ENCODE measurements at places on chromosomes 6 and 20. TPM values are rescaled to one million over a fixed set of nuclear protein-coding genes. Genes with fewer than 3 reads are reported as not detected.

- DNase-seq: no peak
Measured at GRCh38 chr20:44830995-44831394, 20.6 kb upstream of the RIMS4 start.

GRCh38 chr6:159899994-159900745 is 9.4 kb downstream of the MAS1 start:
- DNase-seq: peak; percentile 8

DNA sequence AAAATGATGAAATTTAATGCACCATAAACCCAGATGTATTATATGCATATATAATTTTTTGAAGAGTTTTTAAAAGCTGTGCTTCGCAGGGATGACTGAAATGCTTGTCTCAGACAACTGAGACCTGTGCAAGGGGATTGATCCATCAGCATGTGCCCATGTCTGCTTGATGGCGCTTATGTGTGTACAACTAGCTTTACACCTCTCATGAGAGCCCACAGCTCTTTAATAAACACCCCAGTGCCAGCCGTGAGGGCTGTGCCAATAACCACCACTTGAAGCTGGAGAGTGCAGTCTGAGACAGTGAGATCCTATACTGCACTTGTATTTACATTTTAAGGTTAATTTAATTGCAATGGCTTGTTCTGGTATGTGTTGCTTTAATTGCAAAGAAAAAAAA is 225.5 kb downstream of the BCKDHB start:
- DNase-seq: no peak

DNA sequence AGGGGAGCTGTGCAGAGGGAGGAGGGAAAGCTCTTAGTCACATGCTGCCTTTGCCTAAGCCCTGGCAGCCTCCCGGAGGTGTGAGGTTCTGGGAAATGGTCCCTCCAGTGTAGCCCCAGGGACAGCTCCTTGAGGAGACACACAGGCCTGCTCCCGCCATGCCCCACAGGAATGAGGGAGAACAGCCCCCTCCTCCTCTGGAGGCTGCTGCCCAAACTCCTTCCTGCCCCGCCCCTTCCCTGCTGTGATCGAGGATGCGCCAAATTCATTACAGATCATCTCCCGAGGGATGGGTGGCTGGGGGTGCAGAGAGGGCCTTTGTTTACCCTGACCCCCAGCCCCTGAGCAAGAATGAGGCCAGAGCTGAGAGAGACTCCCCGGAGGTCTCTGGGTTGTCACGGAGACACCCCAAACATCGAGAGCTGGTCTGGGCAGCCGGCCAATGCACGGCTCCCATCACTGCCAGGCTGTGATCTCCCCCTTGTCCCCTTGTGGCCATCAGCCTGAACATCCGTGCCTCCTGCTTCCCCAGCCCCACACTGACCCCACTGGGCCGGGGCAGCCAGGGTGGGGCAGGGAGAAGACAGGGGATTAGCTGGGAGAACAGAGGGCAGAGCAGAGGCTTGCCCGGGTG is 8.4 kb downstream of the CYP21A2 start:
- no peak for DNase-seq

GRCh38 chr20:50077818-50078601 is 34.9 kb downstream of the UBE2V1 start:
- DNase-seq: no peak

- DNase-seq: no peak
Measured at GRCh38 chr6:87382861-87383260, 24.9 kb upstream of the CFAP206 start.

GRCh38 chr6:18693881-18694280 is 306.7 kb downstream of the RNF144B start:
- DNase-seq: no peak

DNA sequence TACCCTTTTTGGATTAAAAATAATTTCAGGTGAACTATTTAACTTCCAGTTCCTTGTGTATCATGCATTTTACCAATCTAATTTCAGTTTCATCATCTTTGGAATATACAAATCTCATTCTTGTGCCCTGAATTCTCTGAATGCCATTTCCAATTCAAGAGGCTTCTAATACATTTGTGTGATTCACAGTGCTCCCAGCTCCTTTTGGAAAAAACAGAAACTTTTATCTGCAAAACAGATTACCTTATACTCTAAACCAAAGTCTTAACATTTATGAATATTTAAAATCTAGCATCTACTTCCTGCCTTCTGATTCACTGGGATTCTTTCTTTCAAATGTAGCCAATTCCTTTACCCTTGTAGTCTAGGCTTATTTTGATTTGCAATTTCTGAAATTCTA is 11.1 kb upstream of the PEX7 start:
- DNase-seq: no peak

- DNase-seq: no peak
Measured at GRCh38 chr6:158344534-158344933, 32.3 kb downstream of the TULP4 start.

DNA sequence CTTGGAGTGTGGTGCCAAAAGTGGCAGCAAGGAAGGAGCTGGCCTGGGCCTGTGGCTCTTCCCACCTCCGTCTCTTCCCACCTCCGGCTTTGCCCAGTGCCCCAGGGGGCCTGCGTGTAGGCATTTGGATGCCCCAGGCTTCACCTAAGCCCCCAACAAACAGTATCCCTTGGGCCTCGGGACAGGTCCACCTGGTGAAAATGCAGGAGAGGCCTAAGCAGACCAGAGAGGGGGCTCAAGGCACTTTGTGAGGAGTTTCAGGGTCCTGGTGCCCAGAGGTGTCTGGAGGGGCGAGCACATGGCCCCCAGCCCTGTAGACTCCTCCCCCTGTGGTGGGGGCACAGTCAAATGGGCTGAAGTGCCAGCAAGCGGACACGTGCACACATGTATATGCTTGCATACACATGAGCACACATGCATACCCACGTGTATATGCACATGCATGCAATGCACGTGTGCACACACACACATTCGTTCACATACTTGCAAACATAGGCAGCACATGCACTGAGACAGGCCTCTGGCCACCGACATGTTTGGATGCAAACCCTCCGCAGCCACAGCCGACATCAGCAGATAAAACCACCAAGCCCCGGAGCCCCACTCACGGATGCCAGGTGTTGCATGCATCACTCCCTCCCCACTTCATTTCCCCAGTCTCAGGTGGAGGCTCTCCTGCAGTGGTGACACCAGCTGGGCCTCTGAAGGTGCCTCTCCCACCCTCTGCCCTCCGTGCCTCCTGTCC is 124.5 kb downstream of the TAF4 start:
- DNase-seq: no peak

The CRISP2 gene
- polyA plus RNA-seq: 0.24 TPM

The TGM3 gene
- 0.99 TPM for polyA plus RNA-seq

The UBD gene
- polyA plus RNA-seq: 2.3 TPM
